ENCODE measurements at places on chromosomes 13 and 19. TPM values are rescaled to one million over a fixed set of nuclear protein-coding genes. Genes with fewer than 3 reads are reported as not detected.

The ZNF492 gene
- total RNA-seq, result 1.4 TPM

The TTC9B gene
- total RNA-seq, result not detected

The CEACAM4 gene
- not detected for total RNA-seq

The SERPINE3 gene
- not detected for total RNA-seq
